ENCODE measurements at places on chromosomes 5 and 9.
A peak's percentile ranks its signal among the peaks of the same experiment; 100 is the strongest.

GRCh38 chr9:98287384-98287783 is 31.9 kb upstream of the TBC1D2 start:
- no peak for DNase-seq

GRCh38 chr9:68540712-68541535 is at the start of gene TMEM252:
Gene TMEM252, minus strand, starts transcription at chr9:68540883. Its CDS starts 69 bp downstream, at chr9:68540814.
- no peak for DNase-seq

GRCh38 chr9:112002131-112002846 is 105.7 kb downstream of the UGCG start:
- DNase-seq: no peak

- DNase-seq: no peak
Measured at GRCh38 chr5:91297994-91298393, 85.1 kb downstream of the ARRDC3 start.

DNA sequence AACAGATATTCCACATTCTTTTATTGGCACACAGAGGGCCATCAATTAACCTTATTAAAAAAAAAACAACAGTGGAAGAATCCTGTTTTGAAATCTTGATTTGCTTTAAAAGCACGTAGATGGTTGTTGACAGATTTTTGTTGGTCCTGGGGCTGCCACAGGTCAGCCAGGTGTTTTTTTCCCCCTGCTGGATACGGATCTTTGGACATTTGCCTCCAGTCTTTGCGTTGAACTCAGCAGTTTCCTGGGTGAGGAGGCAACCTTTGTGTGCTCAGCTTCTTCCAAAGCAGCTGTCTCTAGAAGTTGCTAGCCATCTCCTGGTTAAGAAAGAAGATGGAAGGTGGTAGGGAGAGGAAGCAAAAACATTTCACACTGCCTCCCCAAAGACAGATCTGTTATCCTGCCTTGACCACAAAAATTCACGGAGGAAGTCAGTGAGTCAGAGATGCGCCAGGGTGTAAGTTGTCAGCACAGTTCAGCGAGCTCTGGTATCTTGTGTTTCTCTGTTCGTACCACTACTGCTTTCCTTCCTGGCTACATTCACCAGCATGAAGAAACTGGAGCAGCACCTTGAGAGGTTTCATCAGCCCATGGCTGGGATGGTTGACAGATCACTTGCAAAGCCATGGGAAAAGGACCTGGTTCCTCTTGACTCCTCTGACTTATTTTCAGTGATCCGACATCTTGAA is 207.3 kb downstream of the ARHGAP26 start:
- DNase-seq: no peak

DNA sequence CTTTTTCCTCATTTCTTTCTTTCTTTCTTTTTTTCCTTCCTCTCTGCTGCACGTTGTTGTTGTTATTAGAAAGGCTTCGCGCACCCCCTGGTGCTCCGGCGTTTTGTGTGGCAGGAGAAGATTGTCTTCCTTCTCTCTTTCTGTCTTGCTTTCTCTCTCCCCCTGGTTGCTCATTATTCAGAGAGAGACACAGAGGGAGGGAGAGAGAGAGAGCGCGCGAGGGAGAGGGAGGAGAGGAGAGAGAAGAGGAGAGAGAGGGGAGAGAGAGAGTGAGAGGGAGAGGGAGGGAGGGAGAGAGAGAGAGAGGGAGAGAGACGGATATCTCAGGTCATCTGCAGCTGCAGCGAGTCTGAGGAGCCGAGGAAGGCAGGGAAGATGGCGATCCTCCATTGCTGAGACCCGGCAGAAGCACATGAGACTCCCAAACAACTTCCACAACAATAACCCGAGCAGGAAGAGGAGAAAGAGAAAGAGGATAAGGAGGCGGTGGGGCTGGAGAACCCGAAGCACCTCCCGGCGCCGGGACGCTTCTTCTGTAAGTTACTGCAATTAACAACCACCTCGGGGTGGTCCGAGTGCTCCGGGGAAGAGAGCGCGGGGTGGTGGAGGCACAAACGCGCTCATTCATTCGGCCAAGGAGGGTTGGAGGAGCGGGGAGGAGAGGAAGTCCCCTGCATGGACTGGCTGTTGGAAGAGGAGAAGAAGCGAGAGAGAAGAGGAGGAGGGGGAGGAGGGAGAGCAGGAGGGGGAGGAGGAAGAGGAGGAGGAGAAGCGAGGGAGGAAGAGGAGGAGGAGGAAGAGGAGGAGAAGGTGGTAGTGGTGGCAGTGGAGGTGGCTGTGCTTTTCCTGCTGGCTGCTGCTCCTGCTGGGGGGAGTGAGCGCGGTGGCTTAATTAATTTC is at the start of gene ZNF462:
Gene ZNF462, plus strand, starts transcription at position 346 of the 900 bp plus-strand sequence. CDS start 60,218 bp downstream, outside the sequence.
- peak; percentile 50 for DNase-seq

DNA sequence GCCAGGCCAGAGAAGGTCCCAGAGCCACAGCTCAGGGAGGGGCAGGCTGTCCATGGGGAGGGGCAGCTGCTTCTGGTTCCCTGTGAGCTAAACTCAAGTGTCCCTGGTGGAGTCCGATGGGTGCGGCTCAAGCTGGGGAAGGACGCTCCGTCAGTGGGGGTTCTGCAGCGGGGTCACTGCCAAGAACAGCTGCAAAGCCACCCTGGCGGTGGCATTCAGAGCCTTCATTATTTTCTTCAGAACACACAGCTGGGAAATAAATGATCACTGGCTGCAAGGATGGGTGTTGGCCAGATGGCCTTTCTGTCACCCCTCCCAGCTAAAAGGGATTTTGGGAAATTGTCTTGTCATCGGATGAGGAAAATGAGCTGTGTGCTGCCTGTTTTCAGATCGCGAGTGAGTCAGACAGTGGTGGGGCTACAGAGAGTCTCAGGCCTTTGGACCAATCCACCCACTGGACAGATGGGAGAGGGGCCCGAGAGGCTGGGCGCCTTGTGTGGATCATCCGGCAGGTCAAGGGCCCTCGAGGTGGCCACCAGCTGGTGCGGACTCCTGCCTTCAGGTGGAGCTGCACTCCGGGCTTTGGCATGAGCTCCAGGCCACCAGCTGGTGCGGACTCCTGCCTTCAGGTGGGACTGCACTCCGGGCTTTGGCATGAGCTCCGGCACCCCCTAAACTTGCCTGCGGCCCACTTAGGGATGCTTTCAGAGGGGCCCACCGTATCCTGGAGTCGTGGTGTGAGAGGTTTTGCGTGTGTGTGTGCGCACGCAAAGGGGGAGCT is 17.9 kb upstream of the GFPT2 start:
- no peak for DNase-seq

DNA sequence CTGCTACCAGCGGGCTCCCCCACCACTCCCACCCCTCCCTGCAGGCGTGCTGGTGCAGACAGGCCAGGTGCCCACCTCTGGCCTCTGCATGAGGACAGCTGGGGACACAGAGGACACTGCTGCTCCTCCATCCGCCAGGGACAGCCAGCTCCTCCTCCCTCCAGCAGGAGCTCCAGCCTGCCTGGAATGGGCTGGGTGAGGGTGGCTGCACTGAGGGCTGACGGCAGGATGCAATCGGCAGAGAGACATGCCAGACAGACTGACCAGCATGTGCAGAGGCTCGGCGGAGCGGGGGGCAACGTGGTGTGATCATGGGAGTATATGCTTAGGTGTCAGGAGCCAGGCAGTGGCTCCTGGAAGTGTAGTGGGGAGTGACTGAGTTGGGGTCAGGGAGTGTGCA is 68.4 kb downstream of the RASGEF1C start:
- DNase-seq: peak; percentile 23

- no peak for DNase-seq
Measured at GRCh38 chr9:121633736-121634135, 17.7 kb upstream of the DAB2IP start.

- DNase-seq: peak; percentile 86
Measured at GRCh38 chr5:115601701-115602590, at the start of gene TICAM2. Gene TICAM2, minus strand, starts transcription at chr5:115602479. Its CDS starts 21,223 bp downstream, at chr5:115581256.

DNA sequence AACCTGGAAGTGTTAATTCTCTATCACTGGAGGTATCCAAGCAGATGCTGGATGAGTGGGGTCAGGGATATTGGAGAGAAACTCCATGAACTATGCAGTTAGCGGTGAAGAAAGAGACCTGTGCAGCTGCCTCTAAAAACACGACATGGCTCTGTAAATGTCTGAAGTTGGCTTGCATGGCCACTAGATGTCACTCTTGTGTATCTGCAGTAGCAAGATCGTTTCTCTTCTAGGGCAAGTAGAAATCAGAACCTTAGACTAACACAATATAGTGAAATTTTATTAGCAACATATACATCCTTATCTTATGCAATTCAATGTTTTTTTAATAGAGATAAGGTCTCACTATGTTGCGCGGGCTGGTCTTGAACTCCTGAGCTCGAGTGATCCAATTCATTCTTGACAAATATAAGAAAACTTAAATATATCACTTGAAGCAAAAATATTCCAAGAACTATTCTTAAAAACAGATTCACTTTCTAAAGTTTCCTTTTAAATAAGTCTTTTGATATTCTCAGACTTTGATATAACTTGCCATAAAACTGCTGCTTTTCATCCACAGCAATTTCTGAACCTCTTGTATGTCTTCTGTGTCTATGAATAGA is 2.9 kb downstream of the OR2S2 start:
- DNase-seq: no peak

DNA sequence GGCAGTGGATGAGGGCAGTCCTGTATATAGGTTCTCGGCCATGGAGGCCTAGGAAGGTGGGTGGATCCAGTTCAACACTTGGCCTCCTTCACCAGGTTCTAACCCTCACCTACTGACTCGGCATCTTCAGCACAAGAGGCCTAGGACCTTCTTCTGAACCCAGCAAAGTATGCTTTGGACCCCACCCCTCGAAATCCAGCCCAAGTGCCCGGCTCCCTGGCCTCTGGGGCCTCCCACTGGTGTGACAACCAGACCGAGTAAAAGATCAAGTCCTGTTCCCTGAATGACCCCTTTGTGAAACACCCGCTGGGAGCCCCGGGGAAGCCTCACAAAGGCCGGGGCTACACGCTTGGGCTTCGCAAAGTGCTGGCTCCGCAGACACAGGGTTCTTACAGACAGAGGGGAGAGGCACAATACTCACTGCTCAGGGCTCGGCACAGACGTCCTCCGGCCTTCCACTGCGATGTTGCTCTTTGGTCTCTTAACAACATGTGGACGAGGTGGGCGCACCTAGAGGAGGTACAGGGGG is 47.0 kb downstream of the CRB2 start:
- DNase-seq: no peak

GRCh38 chr5:96067251-96067650 is 105.6 kb upstream of the ELL2 start:
- DNase-seq: no peak

DNA sequence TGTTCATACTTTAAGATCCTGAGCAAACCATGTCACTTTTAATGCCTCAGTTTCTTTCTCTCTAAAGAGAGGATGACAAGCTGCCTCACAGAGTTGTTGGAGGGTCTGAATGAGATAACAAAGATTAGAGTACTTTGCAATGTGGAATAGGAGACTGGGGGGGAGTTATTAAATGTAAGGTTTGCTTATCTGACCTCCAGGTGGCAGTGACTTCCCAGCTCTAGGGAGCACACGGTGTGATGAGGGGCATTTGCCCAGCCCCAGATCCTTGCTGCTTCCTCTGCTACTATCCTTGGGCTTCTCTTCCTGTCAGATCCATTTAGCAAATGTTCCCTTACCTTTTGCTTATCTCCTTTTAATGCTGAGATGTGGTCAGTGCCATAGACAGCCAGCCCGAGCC is 30.7 kb downstream of the ENHO start:
- DNase-seq: no peak

- no peak for DNase-seq
Measured at GRCh38 chr9:134375430-134376385, 49.5 kb downstream of the RXRA start.

GRCh38 chr9:98146101-98146991 is 27.3 kb upstream of the TRIM14 start:
- DNase-seq: no peak

DNA sequence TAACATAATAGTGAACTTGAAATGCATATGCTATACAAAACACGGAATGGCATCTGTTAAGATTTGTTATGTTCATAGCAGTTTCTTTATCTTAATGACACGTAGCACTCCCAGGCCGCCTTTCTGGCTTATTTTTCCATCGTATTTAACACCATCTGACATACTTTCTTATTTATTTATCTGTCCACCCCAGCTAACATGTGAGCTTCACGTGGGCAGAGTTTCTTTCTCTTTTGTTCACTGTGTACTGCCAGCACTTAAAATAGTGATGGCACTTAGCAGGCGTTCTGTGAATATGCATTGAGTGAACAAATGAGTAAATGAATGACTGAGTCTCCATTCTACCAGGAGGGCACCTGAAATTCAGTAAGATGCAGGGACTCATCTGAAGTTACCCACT is 29.4 kb upstream of the SYNPO start:
- DNase-seq: no peak

DNA sequence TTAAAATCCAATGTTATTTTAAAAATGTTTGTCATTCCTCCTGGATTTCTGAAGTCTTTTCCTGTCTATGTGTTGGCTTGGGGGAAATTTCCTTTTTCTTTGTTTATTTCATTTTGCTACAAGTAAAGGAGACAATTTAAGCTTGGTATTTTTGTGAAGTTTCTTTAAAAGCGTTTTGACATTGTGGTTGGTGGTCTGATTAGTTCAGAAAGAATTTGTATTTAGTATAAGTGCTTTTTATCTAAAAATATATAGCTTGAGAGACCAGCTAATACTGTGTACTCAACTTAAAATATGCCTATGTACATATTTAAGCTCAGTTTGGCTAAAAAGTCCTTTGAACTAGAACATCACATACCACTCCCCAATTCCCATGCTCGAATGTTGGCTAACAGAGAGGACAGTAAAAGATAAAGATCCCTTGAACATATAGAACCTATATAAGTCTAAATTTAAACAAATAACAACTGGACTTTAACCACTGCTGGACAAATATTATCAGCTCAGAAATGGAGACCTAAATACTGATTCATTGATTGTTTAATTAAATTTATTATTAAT is 237.6 kb downstream of the TLE4 start:
- no peak for DNase-seq

DNA sequence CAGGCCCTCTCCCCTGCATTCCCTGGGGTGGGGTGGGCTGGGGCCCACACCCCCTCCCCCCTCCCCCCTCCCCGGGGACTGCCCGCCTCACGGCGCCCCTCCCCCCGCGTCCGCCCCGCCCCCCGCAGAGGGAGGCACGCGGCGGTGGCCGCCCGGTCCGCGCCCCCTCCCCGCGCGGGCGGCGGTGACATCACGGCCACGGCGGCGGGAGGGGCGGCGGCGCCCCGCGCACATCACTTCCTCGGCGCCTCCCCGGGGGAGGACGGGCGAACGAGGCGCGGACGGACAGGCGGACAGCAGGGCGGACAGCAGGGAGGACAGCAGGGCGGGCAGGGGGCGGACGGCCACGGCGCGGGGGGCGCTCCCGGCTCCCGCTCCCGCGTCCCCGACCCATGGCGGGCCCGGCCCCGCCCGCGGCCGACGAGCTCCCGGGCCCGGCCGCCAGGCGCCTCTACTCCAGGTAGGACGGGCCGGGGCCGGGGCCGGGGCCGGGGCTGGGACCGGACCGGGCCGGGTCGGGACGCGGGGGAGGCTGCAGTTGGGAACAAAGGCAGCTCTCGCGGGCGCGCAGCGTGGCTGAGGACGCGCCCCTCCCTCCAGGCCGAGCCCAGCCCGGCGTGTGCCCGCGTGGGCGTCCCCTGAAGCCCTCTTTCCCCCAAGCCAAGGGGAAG is at the start of gene GPSM1:
Gene GPSM1, plus strand, starts transcription at position 236 of the 671 bp plus-strand sequence. Its CDS starts 157 bp downstream, at position 393.
- DNase-seq: peak; percentile 89

GRCh38 chr9:134605351-134605965 is 36.1 kb upstream of the COL5A1 start:
- no peak for DNase-seq
